ENCODE measurements at places on chromosomes 6 and 20. TPM values are rescaled to one million over a fixed set of nuclear protein-coding genes. Genes with fewer than 3 reads are reported as not detected.

KIF6 gene
- total RNA-seq: 0.53 TPM

SCUBE3 gene
- 2.9 TPM for total RNA-seq

DNA sequence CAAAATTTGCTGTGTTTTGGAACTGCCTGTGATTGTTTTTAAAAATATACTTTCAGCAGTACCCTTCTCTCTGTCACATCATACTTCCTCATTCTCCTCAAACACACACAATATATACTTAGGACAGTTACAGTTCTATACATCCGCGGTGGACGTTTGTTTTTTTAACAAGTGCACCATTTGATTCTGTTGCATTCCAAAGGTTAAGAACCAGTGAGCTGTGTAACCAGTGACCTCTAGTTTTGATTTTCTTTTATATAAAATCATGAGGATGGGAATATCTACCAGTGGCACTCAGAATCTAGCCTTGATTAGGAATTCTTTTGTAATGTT is 152.8 kb downstream of the CARMIL1 start:
- no peak for DNase-seq

SRSF3 gene
- total RNA-seq: 218 TPM

- no peak for DNase-seq
These were observed 260.0 kb upstream of the SUPT3H start for GRCh38 chr6:45637611-45638257.

CDK19 gene
- total RNA-seq: 41.7 TPM

DNA sequence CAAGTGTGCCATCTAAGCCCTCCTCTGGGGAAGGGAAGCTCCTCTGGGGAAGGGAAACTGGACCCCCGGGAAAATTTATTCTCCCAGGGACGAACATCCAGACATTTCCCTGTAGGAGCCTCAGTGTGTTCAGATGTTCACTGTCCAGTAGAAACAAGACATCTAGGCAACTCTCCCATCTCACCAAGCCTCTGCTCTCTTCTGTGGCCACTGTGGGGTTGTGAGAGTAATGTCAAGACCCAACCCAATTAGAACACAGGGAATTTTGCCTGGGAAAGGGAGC is 3.6 kb upstream of the PTGIS start:
- no peak for DNase-seq
